ENCODE measurements at places on chromosomes 7 and 10. TPM values are rescaled to one million over a fixed set of nuclear protein-coding genes. Genes with fewer than 3 reads are reported as not detected.

The BEND7 gene
- polyA plus RNA-seq = 8.0 TPM

The IFIT1B gene
- not detected for polyA plus RNA-seq

The TCAF2 gene
- polyA plus RNA-seq = 3.1 TPM

The NPFFR1 gene
- polyA plus RNA-seq = 0.01 TPM

The FAM13C gene
- 5.9 TPM for polyA plus RNA-seq

The SPDYE2B gene
- polyA plus RNA-seq = not detected

The CCDC7 gene
- 1.2 TPM for polyA plus RNA-seq

The MCMBP gene
- 44.9 TPM for polyA plus RNA-seq

The FAM25C gene
- not detected for polyA plus RNA-seq

The ZNF107 gene
- 2.5 TPM for polyA plus RNA-seq

The CYP2C19 gene
- polyA plus RNA-seq = 0.06 TPM

The GPR22 gene
- 0.10 TPM for polyA plus RNA-seq
